ENCODE measurements at places on chromosomes 2 and 18. TPM values are rescaled to one million over a fixed set of nuclear protein-coding genes. Genes with fewer than 3 reads are reported as not detected.

DNA sequence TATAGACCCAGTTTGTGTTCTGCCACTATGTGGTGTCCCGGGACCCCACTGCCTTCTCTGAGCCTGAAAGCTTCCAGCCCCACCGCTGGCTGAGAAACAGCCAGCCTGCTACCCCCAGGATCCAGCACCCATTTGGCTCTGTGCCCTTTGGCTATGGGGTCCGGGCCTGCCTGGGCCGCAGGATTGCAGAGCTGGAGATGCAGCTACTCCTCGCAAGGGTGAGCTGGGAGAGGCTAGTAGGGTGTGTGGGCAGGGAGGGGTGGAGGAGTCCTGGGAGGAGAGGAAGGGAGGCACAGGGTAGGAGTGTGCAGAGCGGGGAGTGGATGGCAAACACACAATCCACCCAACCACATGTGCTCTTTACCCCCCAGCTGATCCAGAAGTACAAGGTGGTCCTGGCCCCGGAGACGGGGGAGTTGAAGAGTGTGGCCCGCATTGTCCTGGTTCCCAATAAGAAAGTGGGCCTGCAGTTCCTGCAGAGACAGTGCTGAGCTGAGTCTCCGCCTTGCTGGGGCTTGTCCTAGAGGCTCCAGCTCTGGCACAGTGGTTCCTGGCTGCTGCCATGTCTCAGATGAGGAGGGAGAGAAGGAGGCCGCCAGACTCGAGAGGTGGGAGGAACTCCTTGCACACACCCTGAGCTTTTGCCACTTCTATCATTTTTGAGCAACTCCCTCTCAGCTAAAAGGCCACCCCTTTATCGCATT lies 16.9 kb downstream of the PRKAG3 start:
- DNase-seq: no peak

DNA sequence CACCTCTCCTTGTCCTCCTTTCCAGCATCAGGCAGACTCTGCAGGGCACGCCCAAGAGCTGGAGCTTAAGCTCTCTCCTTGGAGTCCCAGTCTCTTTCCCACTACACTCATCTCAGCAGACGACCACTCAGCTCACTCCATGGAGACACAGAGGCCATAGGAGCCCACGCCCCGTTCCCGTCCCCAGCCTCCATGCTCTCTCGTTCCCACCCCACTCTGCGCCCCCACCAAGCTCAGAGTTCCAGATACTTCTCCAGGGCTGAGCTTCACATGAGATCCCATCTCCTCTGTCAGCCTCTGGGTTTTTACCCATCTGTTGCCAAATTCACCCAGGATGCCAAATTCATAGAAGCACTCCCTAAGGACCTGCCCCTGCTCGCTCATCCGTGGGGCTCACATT lies 87.3 kb downstream of the MALT1 start:
- DNase-seq: no peak

GRCh38 chr2:136072621-136073020 lies 45.3 kb downstream of the CXCR4 start:
- DNase-seq: no peak

BCL2 gene
- 28.2 TPM for total RNA-seq

ALK gene
- not detected for total RNA-seq

GCC2 gene
- 110 TPM for total RNA-seq

CLEC4F gene
- total RNA-seq: 0.33 TPM

Data from natural killer cell (primary cell).